Activated CD8-positive, alpha-beta memory T cell treated with anti-CD3 and anti-CD28 coated beads, Interleukin-2, amount 10 ng/mL, durations not matched to agents 7 days and 5 days (primary cell): ENCODE measurements at places on chromosomes 7 and 10. TPM values are rescaled to one million over a fixed set of nuclear protein-coding genes. Genes with fewer than 3 reads are reported as not detected.

CPA2 gene
- total RNA-seq = not detected

SYT15B gene
- 0.58 TPM for total RNA-seq

TMEM248 gene
- 84.8 TPM for total RNA-seq

TASOR2 gene
- total RNA-seq = 52.0 TPM

GPR15LG gene
- not detected for total RNA-seq

MYPN gene
- not detected for total RNA-seq

ATOH7 gene
- not detected for total RNA-seq

PPP1R3A gene
- not detected for total RNA-seq

NRP1 gene
- total RNA-seq = 0.55 TPM

WEE2 gene
- total RNA-seq = not detected

EXOSC1 gene
- total RNA-seq = 56.8 TPM
